NCI-H2107 (cell line): ENCODE measurements at places on chromosomes 13 and 19.
A peak's percentile ranks its signal among the peaks of the same experiment; 100 is the strongest.

DNA sequence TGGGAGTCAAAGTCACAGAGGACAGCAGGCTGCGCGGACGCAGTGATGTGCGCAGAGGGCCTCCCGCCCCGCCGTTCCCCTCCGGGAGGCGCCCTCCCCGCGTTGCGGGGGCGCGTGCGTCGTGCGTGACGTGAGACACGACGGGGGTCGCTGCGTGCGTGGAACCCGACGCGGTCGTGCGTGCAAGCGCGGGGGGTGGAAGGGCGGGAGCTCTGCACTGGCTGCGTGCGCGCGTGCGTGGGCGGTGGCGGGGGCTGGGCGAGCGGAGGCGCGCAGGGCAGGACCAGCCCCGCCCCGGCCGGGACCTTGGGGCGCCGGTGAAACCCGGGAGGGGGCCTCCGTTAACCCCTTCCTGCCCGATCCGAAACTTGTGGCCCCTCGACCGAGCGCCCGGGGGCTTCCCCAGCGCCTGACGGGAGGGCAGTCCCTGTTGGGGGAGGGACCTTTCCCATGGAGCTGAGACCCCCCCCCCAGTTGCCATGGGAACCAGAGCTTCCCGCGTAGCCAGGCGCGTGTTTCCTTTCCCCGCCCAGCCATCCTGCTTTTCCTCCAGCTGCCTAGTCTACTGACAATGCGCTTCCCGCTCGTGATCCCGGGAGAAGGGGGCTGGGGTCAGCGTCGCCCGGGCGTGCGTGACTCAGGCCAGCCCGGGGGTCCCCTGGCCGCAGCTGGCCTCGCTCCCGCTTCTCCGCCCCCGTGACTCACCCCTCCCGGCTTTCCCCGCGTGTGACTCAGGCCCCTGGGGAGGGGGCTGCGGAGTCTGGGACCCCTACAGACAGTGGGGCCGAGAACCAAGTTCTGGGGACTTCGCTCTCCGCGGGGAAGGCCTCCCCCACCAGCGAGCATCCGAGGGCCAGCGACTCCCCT lies 7.3 kb upstream of the HOOK2 start:
- DNase-seq = peak; percentile 43

- no peak for DNase-seq
These were observed 183.5 kb upstream of the UFM1 start for GRCh38 chr13:38166116-38166515.

- no peak for DNase-seq
These were observed 830.8 kb downstream of the DIAPH3 start for GRCh38 chr13:59332966-59333365.

DNA sequence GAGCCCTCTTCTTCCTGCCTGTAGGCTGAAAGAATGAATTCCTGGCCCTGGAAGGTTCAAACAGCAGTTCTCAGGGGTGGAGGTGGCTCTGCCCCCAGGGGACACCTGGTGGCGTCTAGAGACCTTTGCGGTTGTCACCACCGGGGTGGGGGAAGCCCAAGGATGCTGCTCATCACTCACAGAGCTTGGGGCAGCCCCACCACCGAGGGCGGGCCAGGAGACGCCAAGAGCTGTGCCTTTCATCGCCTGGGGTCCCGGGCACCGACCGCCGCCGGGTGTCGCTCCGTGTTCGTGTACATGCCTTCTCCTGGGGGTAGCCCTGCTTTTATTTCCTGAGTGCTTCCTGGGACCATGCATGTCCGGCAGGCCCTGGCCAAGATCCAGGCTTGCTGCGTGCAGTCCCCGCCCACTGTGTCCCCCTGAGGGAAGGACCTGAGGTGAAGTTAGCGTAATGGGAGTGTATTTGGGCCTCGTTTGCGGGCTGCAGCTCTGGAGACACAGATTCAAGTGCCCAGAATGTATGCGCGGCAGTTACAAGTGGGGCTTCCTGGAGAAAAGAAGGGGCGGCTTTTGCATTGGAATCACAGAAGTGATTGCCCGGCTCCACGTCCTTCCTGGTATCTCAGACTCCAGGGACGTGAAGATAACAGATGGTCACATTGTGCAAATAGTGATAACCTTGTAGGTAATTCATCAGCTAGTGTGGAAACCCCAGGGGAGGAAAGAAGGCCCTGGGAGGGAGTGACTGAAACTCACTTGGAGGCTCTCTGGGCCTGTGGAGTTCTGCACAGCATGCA lies 7.8 kb downstream of the DOT1L start:
- DNase-seq = no peak

GRCh38 chr13:21427741-21428140 lies 31.4 kb downstream of the ZDHHC20 start:
- no peak for DNase-seq

DNA sequence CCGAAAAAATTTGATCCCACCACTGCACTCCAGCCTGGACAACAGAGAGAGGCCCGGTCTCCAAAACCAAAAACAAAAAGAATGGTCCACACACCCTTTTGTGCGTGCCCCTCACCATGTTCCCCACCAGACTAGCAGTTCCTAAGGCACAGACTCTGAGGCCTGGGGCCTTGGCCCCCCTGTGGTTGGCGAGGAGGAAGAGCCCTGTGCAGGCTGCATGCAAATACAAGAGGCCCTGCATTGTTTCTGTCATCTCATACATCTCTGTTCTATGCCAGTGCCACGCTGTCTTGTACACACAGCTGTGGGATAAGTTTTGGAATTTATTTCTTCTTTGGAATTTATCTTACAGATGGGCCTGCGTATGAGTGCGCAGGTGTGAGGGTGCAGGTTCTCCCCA lies 4.7 kb upstream of the YJEFN3 start:
- no peak for DNase-seq

DNA sequence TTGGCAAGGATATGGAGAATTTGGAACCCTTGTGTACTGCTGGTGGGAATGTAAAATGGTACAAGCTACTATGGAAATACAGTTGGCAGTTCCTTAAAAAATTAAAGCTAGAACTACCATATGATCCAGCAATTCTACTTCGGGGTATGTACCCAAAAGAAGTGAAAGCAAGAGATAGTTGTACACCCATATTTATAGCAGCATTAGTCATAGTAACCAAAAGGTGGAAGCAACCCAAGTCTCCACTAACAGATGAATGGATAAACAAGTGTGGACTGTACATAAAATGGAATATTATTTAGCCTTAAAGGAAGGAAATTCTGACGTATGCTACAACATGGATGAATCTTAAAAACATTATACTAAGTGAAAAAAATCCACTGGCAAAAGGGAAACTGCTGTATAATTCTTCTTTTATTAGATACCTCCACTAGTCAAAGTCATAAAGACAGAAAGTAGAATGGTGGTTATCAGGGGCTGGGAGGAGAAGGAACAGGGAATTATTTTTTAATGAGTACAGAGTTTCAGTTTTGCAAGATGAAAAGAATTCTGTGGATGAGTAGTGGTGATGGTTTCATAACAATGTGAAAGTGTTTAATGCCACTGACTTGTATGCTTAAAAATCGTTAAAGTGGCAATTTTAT lies 141.6 kb downstream of the RXFP2 start:
- no peak for DNase-seq

GRCh38 chr13:113612607-113613006 lies 28.1 kb downstream of the TFDP1 start:
- DNase-seq = no peak

- DNase-seq = no peak
These were observed 117.4 kb upstream of the FNDC3A start for GRCh38 chr13:48858122-48858902.

- DNase-seq = no peak
These were observed 177.8 kb downstream of the OLFM4 start for GRCh38 chr13:53206455-53206854.

- DNase-seq = no peak
These were observed 19.4 kb upstream of the PSG4 start for GRCh38 chr19:43224855-43225253.

- DNase-seq = no peak
These were observed 6.4 kb downstream of the KLF16 start for GRCh38 chr19:1856698-1857603.

GRCh38 chr13:30759748-30760147 lies 24.4 kb downstream of the ALOX5AP start:
- DNase-seq = no peak

DNA sequence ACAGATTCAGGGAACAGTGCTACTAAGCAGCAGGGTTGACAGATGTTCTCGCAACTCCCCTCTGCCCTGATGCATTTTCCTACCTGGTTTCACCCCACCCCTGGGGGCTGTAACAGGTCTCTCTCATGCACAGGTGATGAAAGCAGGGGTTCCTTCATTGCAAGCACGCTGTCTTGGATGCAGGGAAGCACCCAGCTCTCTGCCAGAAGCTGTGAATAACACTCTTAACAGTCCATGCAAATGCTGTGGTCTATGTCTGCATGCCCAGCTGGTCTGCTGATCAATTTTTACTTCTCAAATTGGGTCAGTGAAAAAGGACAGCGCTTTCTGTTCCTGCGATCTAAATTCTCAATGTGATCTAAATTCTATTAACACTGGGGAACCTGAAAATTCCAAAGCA lies 246.3 kb upstream of the TSHZ3 start:
- no peak for DNase-seq

GRCh38 chr13:40204246-40204645 lies 462.2 kb downstream of the FOXO1 start:
- no peak for DNase-seq

GRCh38 chr19:40588110-40588854 lies 11.6 kb downstream of the SHKBP1 start:
- DNase-seq = no peak

DNA sequence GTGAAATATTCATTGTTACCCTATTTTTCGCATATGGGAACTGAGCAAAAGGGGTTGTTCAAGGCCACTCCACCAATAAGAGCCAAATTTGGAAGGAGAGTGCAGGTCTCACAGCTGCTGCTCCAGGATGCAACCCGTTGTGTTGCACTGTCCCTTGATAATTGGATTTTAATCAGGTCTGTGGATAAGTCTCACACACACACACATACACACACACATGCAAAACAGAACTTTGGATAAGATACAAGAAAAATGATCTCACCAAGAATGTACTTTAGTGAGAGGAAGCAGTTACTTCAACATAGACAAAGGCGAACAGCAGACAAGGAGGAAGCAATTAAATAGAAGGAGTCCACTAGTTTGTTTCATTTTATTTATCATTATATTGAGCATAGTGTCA lies 127.3 kb upstream of the EDNRB start:
- DNase-seq = no peak

GRCh38 chr13:44651209-44651608 lies 75.1 kb upstream of the TSC22D1 start:
- no peak for DNase-seq

DNA sequence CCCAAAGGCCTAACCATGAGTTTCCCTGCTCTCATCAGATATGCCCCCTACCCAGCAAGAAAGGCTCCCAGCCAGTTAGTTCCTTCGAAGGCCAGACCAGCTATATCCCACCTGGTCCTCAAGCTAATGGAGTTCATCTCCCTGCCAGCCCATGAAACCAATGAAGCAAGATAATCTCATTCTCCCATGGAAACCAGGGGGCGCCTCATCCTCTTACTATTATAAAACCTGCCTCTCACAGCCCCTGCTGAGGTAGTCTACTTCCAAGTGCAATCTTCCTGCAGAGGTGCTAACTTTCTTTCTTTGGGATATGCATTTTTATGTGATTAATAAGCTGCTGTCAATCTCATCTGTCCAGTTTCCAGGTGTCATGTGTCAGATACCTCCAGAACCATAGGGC lies 34.0 kb upstream of the ZNF573 start:
- no peak for DNase-seq
